ENCODE measurements at places on chromosomes 1 and 21.

GRCh38 chr1:171017426-171017825 lies 73.3 kb upstream of the FMO3 start:
- no peak for DNase-seq

GRCh38 chr1:194014014-194014413 lies 827.6 kb upstream of the B3GALT2 start:
- DNase-seq = no peak

- DNase-seq = no peak
Observed at GRCh38 chr1:55048453-55049270, 9.3 kb downstream of the PCSK9 start.

DNA sequence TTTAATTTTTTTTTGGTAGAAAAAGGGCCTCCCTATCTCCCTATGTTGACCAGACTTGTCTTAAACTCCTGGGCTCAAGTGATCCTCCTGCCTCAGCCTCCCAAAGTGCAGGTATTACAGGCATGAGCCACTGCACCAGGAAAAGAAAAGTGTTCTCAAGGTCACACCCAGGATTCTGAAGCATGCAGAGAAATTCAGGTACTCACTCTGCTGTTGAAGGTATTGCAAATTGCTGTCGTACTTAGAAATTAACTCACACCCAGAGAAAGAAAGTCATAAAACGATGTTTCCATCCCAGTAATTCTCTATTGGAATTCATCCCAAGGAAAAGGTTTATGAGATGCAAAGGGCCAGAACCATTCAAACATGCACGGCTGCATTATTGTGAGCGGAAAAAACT lies 73.7 kb downstream of the DHRS3 start:
- DNase-seq = no peak

DNA sequence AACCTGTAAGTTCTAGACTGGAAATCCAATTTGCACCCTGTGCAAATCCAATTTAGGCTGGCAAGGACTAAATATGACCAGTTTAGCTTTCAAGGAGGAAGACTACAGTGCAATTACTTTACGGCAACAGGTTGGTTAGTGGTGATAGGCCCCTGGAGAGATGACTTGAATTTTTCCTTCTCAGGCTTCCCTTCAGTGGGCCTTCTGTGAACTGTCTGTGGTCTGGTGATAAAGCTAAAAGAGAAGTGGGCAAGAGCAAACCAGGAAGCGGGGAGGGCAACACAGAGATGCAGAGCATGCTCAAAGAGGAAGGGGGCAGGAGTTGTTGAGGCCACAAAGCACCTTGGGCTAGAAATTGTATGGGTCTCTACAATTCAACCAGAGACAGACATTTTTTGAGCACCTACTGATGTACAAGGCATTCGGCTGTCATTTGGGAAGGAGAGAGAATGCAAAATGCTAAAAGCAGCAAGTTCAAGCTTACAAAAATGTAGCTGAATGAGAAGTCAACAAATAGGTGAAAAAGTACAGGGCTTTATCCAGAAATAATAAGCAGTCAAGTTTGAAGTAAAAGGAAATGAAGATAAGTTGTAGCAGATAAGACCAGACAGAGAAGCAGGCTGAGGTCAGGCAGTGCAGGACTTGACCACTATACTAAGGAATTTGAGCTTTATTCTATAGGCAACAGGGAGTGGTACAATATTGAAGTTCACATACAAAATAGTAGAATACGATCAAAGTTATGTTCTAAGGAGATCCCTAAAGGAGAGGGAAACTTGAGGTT lies 23.9 kb downstream of the INPP5B start:
- no peak for DNase-seq

GRCh38 chr1:55444667-55445066 lies 229.5 kb upstream of the USP24 start:
- no peak for DNase-seq

GRCh38 chr1:90716243-90716551 lies 905 bp downstream of the BARHL2 start:
- DNase-seq = no peak

DNA sequence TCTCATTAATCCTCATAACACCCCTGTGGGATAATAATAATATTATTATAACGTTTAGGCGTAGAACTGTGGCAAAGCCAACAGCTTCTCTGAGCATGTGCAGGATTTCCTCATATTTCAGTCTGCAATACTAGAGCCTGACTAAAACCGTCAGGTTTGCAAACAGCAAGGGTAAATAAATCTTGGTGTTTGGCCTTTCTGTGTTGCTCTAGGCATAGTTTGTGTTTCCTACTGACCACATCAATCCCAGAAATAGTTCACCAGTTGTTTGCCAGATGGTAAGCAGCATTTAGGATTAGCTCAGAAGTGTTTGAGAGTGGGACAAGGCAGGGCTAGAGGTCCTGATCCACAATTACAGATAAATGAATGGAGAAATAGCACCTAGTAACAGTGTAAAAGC lies 2.8 kb upstream of the KCNA3 start:
- no peak for DNase-seq

- DNase-seq = no peak
Observed at GRCh38 chr1:218135371-218135770, 149.7 kb upstream of the RRP15 start.

GRCh38 chr21:18831942-18832676 lies 428.5 kb upstream of the TMPRSS15 start:
- no peak for DNase-seq

GRCh38 chr1:76124196-76124595 lies 49.6 kb downstream of the ST6GALNAC3 start:
- no peak for DNase-seq

DNA sequence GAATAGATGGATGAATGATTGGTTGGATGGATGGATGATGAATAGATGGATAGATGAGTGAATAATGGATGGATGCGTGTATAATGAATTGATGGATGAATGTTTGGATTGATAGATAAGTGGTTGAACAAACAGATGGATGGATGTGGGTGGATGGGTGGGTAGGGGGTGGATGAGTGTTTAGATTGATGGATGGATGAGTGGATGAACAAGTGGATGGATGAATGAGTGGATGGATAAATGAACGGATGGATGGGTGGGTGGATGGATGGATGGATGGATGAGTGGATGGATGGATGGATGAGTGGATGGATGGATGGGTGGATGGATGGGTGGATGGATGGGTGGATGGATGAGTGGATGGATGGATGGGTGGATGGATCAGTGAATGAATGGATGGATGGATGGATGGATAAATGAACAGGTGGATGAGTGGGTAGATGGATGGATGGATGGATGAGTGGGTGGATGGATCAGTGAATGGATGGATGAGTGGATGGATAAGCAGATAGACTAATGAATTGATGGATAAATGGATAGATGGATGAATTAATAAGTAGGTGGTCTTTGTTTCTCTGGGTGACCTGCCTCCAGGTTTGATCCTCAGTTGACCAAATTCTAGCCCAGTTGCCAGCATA lies 64.3 kb downstream of the SPSB1 start:
- no peak for DNase-seq

GRCh38 chr1:168783458-168784210 lies 54.6 kb upstream of the DPT start:
- no peak for DNase-seq

DNA sequence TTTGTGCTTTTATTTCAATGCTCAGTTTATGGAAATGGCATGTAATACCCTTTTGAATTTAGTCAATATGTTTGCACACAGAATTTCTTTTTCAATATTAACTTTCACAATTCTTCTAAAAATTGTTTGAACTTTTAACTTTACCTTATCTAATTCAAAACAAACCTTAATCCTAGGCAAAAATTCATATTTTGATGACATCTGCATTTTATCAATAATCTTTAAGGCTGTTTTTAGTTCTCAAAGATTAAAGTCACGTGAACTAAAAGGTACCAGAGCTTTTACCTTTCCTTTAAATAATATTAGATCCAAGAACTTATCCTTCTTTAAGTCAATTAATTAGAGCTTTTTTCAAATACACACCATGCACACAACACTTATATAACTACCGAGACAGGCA lies 218.9 kb upstream of the NCAM2 start:
- no peak for DNase-seq

- no peak for DNase-seq
Observed at GRCh38 chr1:89808441-89809117, 12.3 kb upstream of the LRRC8D start.

DNA sequence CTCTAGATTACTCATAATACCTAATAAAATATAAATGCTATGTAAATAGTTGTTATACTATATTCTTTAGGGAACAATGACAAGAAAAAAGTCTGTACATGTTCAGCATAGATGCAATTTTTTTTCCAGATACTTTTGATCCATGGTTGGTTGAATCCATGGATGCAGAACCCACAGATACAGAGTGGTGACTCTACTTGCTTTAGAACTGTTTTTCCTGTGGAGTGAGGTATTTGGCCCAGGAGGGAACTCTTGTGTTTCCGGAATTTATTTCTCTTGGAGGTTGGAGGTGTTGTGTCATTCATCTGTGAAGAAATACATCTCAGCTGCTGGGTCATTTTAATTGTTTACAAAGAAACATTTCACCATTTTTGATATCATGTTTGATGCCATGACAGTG lies 28.7 kb downstream of the TMEM200B start:
- no peak for DNase-seq

DNA sequence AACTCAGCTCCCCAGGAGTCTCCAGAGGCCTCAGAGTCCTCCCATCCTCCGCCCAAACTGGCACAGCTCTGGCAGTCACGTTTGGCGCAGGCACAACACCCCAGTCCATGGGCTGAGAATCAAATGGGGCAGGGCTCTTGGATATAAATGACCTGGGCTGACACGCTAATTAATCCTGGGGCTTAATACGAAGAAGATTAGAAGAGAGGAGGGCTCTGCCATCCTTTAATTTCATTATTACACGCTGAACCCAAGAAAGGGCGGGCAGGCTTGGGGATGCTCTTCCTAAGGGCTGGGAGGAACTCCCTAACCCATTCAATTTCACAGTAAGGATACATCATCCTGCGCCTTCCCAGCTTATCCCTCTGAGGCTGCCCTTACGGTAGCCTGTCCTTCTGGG lies 2.4 kb downstream of the GRIK3 start:
- no peak for DNase-seq

DNA sequence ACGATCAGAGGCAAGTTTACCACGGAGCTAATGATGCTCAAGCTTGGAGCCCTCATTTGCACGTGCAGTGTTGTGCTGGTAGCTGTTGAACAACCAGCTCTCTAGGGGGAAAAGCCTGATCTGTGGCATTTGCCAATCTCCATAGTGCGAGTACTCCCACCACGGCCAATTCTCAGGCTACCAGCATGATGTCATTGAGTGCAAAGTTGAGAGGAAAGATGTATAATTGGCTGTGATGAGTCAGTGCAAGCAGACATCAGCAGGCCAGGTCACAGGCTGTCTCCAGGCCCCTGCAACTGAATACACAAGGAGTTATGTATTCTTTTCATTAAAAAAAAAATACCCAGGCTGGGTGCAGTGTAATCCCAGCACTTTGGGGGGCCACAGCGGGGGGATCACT lies 233.1 kb upstream of the VAMP3 start:
- no peak for DNase-seq

- no peak for DNase-seq
Observed at GRCh38 chr1:168005529-168005928, 68.7 kb upstream of the MPC2 start.

GRCh38 chr1:219812491-219813203 lies 115.7 kb downstream of the SLC30A10 start:
- DNase-seq = no peak

- no peak for DNase-seq
Observed at GRCh38 chr1:54766726-54767125, 2.4 kb upstream of the PARS2 start.

DNA sequence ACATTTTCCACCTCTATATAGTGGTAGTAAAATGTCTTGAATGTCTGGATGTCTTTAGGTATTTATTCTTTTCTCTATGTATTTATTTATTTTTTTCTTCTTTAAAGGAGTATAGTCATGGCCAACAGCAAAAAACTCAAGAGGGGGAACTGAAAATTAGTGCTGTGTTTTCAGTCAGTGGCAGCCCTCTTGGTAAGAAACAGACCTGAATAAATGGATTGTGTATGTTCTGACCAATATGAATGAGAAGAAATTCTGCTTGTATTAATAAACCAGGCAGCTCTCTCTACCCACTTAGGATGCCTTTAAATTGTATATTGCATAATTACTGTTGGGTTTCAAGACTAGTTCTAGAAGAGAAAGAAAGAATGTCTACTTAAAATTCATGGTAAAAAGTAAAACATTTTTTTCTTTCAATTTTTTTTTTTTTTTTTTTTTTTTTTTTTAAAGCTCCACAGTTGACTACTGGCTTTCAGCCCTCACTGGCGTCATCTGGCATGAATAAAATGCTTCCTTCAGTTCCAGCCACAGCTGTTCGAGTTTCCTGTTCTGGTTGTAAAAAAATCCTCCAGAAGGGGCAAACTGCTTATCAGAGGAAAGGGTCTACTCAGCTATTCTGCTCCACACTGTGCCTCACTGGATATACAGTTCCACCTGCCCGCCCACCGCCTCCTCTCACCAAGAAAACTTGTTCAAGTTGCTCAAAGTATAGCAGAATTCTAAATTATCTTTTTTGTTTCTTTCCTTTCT lies 101.6 kb downstream of the ZMYM4 start:
- DNase-seq = no peak

DNA sequence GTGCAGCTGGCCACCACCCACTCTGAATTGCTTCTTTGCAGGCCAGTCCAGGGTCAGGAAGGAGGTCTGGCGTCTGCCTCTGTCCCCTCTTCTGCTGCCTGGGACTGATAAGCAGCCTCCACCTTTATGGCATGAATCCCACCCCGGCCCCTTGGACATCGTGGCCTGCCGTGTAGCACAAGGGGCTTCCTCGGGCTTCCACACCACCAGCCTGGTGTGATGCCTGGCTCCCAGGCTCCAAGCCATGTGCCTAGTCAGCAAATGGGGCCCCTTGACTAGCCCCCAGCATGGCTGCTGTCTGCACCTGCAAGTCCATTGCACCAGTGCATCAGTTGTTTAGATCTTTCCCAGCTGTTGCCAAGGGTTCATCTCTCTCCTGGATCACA lies 9.9 kb upstream of the ARF1 start:
- DNase-seq = no peak
